ENCODE measurements at places on chromosomes 12 and 14.

- DNase-seq = no peak
These were observed 1.7 kb upstream of the PA2G4 start for GRCh38 chr12:56102683-56103065.

GRCh38 chr14:101460521-101460920 is 100.8 kb upstream of the DIO3 start:
- no peak for DNase-seq

GRCh38 chr14:100536121-100536510 is 51.1 kb downstream of the BEGAIN start:
- DNase-seq = no peak

GRCh38 chr12:14400599-14400998 is 35.1 kb downstream of the ATF7IP start:
- no peak for DNase-seq

DNA sequence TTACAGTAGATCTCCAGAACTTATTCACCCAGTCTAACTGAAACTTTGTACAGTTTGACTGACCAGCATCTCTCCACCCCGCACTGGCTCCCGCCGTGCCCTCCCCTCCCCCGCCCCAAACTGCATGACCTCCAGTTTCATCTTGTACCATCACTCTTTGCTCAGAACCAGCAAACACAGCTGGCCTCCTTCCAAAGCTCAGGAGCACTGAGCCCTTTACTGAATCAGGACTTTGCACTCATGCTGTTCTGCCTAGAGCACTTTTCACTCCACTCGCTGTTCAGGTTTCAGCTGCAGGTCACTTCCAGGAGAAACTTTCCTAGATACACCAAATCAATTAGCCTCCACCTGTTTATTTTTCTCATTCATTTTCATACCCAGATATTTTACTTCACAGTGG is 455.3 kb upstream of the PDE3A start:
- DNase-seq = no peak

DNA sequence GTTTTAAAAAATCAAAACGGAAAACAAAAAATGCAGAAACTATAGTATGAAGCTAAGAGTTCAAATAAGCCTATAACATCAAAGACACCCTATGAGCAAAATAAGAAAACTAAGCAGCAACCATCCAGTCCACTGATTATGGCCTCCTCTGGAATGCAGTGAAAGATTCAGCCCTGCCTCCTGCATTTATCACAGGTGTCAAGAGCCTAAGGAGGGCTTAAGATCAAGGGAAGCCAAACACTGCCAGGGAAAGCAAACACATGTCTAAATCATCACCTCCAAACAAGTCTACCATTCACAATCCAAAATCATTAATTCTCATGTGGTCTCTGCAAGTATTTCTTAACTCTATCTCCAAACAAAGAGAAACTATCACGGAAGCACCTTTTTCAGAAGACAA is 28.4 kb downstream of the SARNP start:
- no peak for DNase-seq

DNA sequence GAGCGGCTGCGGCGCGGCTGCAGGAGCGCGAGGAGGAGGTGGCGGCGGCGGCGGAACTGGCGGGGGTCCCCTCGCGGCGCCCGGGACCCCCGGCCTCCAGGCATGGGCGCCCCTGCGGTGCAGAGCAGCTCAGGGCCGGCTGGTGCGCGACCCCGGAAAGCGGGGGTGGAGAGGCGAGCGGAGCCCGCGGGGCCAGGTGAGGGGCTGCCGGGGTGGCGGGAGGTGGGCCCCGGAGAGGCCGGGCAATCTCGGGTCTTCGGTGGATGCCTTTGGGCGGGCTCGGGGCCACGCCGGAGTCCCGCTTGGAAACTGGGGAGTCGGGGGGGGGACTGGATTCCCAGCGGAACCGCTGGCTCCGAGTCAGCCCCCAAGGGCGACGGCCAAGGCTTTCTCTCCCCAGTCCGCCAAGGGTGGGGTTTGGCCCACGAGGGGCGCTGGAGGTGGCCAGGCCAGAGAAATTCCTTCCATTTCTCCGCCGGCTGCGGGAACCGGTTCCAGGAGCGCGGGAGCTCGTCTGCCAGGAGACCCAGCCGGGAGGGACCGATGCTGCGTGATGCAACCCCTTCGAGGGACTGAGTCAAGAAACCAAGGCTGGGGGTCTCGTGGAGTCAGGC is 13.9 kb upstream of the NR4A1 start:
- no peak for DNase-seq

DNA sequence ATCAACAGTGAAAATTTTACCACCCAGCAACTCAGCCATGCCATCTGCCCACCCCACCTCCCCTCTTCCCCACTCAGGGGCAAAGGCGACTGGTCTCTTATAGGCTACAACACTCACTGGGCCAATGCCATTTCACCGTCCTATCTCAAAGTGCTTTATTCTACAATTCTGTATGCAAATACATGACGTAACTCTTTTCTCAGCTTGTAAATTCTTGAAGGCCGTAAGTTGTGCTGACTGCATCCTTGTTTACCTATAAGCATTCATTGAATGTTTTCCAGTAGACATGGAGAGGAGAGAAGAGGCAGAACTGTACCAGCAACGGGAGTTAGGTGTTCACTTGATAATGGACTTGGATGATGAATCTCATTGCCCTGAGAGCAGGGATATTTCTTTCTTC is 15.6 kb downstream of the BCL2L14 start:
- DNase-seq = no peak

- peak; percentile 79 for DNase-seq
These were observed 1493.1 kb upstream of the FLRT2 start for GRCh38 chr14:84036840-84037239.

DNA sequence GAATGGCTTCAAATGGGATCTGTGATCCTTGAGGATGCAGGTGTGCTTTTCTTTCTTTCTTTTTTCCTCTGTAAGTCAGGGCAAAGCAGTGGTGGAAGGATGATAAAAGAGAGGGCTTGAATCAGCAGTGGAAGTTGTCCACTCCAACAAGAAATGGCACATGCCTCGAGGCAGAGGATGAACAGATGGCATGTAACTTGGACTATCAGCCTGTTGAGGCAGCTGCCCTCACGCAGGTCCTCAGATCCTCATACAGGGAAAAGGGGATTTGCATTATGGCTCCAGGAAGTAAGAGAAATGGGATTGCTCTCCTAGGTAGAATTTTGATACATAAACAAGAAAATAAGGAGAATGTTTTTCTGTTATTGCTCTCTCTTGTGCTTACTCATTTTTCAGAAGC is 368.0 kb downstream of the FUT8 start:
- DNase-seq = no peak

- DNase-seq = peak; percentile 78
These were observed 44.7 kb downstream of the CCDC88C start for GRCh38 chr14:91372671-91373495.

GRCh38 chr14:100621806-100622205 is 34.6 kb upstream of the BEGAIN start:
- peak; percentile 45 for DNase-seq

GRCh38 chr14:89217891-89218290 is 199.1 kb downstream of the FOXN3 start:
- DNase-seq = no peak

- no peak for DNase-seq
These were observed 12.4 kb downstream of the GLRX5 start for GRCh38 chr14:95547272-95547625.

DNA sequence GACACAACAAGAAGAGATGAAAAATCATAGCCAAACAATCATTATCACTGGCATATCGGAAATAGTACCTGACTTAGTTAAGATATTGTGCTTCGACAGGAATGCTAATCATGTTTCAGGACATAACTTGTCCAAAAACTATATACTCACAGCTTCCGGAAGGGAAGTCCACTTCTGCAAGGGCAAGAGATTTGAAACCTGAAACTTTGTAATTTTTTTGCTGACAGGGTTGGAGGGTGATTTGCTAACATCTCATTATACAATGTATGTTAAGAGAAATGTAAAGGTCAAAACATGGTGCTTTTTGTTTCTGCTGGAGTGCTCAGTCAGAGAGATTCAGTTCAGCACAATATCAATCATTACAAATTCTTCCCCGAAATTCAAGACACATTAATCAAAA is 200.3 kb downstream of the CNTN1 start:
- DNase-seq = no peak

GRCh38 chr14:95523051-95523814 is 6.8 kb upstream of the SYNE3 start:
- DNase-seq = peak; percentile 66

DNA sequence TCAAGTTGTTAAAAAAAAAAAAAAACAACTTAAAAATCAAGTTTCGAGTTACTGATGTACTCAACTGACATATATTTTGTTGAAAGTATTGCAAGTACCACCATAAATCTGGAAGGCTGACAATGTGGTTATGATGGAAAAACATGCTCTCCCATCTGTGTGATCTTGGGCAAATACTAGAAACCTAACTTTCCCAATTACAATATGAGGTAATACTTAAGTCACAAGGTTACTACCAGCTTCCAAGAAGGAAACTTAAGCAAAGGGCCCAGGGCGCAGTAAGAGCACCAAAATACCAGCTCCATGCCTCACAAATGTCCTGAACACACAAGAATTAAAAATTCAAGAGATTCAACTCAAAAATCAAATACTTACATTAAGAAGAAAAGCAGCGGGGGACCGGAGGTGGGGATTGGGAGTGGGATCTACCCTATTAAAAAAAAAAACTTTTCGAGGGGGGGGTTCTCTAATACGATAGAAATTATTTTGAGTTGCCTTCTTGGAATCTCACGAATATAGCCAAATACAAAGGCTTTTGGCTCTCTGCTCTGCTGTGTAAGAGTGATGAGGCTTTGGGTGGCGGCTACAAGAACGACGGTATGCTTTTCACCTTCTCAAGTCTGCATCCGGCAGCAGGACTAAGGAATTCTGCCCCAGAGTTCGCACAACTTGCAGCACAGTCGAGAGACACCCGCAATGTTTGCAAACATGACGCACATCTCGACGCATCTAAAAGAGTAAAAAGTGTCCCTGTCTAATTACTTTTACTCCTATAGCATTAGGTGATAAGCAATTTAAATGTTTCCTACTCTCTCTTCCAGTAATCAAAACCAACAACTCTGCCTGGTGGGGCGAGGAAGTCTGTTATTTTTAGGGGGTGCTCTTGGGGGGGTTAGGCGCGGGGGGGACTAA is 1.1 kb downstream of the SAV1 start:
- DNase-seq = peak; percentile 55

GRCh38 chr14:97649752-97650151 is 852.6 kb downstream of the VRK1 start:
- DNase-seq = no peak

GRCh38 chr12:18320036-18320617 is 58.8 kb downstream of the PIK3C2G start:
- DNase-seq = peak; percentile 69

GRCh38 chr12:119100933-119101332 is 77.8 kb upstream of the HSPB8 start:
- DNase-seq = no peak

- no peak for DNase-seq
These were observed 17.0 kb downstream of the CAMKK2 start for GRCh38 chr12:121279507-121279915.

DNA sequence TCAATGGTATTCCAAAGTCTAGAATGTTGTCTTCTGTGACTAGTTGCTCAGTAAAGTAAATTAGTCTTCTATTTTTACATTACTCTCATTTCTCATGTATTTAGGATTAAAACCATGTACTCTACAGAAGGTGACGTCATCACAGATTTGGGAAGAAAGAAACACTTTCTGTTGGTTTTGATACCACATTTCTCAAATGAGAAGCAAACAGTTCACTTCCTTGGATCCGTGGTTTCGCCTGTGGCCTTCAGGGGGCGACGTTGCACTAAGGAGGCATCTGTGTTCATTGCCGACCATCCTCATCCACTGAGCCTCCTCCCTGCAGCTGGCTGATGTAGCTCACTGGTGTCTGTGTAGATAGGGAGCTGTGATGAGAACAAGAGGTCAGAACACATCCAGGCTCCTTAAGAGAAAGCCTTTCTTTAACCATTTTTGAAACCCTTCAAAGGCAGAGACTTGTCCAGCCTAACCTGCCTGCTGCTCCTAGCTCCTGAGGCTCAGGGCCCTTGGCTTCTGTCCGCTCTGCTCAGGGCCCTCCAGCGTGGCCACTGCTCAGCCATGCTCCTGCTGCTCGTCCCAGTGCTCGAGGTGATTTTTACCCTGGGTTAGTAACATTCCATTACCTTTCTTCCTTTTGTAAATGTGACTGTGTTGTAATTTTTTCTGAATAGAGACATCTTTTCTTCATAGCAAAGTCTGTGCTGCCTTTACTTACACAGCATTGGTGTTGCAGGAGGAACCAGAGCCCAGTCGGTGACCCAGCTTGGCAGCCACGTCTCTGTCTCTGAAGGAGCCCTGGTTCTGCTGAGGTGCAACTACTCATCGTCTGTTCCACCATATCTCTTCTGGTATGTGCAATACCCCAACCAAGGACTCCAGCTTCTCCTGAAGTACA is 220.6 kb upstream of the OR4E1 start:
- DNase-seq = peak; percentile 3

Data from NB4 (cell line).